ENCODE measurements at places on chromosomes 16 and 17. TPM values are rescaled to one million over a fixed set of nuclear protein-coding genes. Genes with fewer than 3 reads are reported as not detected.

- DNase-seq, result no peak
Observed at GRCh38 chr16:81707411-81708265, 71.5 kb upstream of the PLCG2 start.

The USP31 gene
- 9.1 TPM for total RNA-seq

DNA sequence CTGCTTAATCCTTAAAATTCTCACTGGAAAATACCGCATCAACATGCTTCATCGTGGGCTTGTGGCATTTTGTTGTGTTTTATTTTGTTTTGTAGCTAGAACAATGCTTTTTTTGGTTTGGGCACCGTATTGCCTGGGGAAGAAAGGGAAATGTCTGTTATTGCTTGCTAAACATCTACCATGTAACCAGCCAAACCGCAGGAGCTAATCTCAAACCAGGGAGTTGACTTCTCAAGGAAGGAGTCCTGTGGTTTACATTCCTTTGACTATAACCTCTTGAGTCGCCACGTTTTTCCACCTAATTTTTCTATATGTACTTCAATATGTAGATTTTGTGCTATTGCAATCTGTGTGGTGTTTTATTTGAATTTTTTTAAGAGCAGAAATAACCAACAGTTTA, 593.5 kb upstream of the SOX9 start:
- DNase-seq, result no peak

DNA sequence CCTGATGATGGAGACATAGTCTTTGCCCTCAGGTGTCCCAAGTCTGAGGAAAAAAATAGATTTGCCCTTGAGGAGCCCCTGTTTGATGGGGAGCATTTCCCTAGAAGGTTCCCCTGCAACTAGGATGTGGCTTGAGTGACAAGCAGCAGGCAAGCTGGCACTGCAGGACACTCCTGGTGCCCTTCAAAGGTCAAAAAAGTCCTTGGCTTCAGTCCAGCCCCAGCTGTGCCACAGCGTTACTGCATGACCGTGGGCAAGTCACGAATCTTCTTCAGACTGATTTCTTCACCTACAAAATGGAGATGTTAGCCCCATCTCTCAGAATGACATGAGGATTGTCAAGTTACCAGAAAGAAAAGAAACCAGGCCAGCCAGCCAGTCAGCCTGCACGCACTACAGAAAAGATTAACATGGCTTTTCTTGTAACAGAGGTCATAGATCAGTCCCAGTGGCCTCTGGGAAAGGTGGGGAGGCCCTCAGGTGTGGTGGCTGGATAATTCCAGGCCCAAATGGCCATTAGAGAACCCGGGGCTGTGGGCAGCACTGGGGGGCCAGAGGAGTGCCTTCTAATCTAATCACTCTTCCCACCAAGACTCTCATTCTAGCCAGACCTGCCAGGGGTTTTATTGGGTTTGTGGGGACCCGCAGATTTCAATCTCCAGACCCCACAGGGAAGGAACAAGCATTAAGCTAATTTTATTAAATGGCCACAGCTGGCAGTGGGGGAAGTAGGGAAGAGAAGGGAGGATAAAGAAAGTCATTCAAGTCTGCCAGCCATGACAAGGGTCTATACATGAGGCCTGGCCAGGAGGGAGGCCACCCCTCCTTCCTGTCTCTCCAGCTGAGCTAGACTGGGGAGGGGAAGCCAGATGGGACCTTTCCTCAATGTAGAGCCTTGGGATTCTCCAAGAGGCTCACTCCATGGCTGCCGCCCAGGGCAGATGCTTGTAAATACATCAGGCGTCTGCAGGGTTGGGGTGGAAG, 9.7 kb upstream of the KIF18B start:
- DNase-seq, result no peak

The QRICH2 gene
- 3.9 TPM for total RNA-seq

The MC1R gene
- total RNA-seq, result 3.8 TPM

- DNase-seq, result no peak
Observed at GRCh38 chr17:28904800-28905199, 1.9 kb upstream of the DHRS13 start.

DNA sequence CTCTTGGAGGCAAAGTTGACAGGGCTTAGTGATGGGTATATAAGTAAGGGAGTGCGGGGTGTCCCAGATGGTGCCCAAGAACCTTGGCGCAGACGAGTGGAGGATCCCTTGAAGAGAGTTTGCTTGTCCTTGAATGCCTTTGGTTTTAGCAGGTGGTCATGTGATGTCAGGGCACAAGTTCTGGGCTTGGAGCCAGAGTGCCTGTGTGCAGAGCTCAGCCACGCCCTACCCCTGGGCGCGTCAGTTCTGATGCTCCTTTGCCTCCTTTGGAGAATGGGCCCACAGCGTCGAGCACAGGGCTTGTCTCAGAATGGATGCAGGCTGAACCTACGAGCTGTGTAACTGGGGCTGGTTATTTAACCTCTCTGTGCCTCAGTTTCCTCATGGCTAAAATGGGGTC, 412.2 kb upstream of the EEF2KMT start:
- DNase-seq, result no peak

The GOSR2 gene
- total RNA-seq, result 63.4 TPM

- DNase-seq, result no peak
Observed at GRCh38 chr17:34154961-34155730, 99.9 kb upstream of the CCL2 start.

GRCh38 chr16:84616515-84616914, 1.4 kb downstream of the COTL1 start:
- no peak for DNase-seq

DNA sequence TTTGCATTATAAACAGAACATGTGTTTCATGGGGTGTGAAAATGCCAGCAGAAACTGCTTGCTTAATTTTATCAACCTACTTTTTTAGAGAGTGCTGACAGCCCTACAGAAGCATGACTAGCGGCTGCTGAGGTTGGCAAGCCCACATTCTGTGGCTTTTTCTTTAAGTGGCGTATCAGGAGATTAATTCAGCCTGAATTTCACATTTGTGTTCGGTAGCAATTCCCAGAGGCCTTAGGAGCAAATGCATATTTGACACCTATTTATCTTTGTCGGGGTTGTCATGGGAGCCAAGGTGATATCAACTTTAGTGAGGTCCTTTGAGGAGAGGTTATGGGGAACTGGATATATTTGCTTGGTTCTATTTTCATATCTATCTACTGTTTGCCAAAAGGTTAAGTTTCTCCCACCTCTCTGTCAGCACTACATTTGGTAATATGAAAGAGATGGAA, 140.9 kb downstream of the KCNJ2 start:
- no peak for DNase-seq

DNA sequence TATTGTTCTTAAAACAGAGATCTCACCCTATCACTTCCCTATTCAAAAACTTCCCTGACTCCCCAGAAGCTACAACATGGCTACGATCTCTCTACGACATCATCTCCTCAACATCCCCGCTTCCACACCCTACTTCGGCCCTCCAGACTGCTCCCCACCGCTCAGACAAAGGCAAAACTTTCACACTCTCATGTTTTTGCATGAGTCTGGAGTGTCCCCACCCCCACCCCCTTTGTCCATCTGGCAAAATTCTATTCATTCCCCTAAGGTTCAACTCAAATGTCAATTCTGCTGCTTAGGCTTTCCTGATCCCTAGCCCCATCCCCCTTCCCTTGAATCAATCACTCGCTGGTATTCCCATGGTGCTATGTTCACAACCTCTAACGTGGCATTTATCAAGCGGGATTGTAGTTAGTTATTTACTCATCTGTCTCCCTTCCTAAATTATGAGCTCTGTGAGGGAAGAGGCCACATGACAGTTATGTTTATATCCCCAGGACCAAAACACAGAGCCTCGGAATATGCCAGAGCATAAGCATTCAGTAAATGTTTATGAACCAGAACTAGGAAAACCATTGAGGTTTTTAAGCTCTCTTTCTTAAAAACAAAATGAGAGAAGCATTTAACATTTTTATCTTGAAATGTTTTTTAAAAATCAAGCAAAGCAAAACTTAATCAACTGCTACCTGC, 55.9 kb downstream of the STX8 start:
- DNase-seq, result no peak

- DNase-seq, result no peak
Observed at GRCh38 chr16:11162586-11163268, 93.3 kb downstream of the SOCS1 start.

- DNase-seq, result no peak
Observed at GRCh38 chr17:27109346-27109745, 184.6 kb upstream of the WSB1 start.

The CSF3 gene
- not detected for total RNA-seq

DNA sequence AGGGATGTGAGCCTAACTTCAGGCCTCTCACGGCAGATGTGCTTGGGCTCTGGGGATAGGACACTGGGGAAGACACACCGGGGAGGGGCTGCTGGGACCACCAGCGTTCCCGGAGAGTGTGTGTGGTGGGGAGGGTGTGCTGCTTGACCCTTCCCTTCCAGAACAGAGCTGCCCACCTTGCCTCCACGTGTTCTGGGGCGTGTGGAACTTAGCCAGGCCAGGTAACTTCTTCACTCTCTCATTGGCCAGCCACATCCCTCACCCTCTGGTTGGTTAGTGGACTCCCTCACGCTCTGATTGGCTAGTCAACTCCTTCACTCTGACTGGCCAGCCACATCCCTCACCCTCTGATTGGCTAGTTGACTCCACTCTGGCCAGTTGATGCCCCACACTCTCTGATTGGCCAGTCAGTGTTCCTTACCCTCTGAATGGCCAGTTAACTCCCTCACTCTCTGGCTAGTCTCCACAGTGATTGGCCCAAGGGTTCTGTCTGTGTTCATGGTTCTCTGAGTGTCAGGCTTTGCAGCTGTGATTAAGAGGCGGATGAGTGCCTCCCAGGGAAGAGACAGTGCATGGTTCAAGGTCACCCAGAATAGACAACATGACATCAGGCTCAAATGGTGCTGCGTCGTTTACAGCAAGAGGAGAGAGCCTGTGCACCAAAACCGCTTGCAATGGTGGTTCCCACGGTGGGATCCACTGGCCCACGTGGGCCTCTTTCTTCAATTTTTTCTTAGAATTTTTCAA, 10.0 kb downstream of the TMEM235 start:
- no peak for DNase-seq

DNA sequence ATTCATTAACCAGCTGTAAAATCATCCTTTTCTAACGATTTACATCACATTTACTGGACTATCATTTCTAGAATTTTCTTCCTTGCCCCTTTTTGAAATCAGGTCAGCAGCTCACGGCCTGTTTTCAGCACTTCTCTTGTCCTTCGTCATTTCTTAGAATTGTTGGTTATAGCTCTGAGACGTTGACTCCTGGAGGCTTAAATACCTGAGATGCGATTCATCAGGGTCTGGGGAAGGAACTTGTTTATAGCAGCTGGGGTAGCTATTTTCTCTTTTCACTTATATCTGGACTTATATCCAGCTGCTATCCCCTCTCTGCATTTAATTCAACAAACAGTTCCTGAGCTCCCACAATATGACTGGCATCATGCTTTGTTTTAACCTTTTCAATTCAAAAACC, 338.7 kb upstream of the TNRC6C start:
- DNase-seq, result no peak

DNA sequence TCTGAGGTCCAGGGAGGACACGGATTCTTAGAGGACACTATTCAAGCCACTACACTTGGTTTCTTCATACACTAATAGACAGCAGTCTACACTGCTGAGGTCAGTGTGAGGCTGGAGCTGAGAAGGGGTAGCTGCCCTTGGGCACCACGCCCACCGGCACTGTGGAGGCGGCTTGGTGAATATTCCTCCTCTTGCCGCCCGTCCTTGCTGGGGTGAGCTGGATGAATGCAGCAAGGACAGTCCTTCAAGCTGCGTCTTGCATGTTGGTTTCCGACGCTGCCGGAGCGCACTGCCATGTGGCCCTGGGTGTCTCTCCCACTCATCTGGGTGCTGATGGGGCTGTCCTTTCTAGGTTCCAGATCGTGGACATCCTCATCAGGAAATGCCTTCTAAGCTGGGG, 2.6 kb downstream of the ZNF205 start:
- DNase-seq, result no peak

DNA sequence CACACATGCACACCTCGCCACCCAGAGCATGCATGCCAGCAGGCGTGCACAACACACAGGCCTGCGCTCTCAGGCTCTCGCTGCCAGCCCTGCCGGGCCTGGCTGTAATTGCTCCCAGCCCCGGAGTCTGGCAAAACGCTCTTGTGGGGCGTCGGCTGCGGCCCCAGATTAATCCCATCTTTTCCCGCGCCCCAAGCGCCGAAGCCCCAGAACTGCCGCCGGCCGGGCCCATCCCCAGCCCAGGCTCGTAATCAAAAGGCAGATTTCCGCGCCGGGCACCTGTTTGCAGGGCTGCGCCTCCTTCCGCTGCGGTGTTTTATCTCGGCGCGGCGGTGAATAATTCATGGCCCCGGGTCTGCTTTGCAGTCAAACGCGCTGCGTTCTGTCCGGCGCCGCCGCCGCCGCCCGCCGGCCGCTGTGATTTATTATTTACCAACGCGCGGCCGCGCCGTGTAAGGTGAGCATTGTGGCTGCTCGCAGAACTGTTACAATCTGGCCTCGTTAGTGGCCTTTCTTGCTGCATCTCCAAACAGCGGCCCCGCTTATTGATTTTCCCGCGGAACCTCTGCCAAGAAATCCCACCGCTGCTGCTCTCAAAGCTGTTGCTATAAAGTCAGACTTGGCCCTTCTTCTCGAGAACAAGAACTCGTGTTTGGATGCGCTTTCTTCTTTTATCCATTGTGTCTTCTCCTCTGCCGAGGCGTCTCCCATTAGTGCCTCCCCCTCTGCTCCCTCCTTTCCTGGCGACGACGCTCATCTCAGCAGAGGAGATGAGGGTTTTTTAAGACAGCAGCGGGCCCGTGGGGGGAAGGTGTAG, 126.1 kb downstream of the IRX5 start:
- DNase-seq, result peak; percentile 76

GRCh38 chr17:32904891-32905290, 23.1 kb upstream of the TMEM98 start:
- DNase-seq, result peak; percentile 4
